ENCODE measurements at places on chromosomes 13 and 19.

GRCh38 chr19:17058236-17058635, 17.0 kb downstream of the HAUS8 start:
- DNase-seq, result no peak

- no peak for DNase-seq
Observed at GRCh38 chr19:10339380-10339960, at the start of gene ICAM3. Gene ICAM3 (minus strand): TSS chr19:10339624. CDS start chr19:10339614, 10 bp downstream.

DNA sequence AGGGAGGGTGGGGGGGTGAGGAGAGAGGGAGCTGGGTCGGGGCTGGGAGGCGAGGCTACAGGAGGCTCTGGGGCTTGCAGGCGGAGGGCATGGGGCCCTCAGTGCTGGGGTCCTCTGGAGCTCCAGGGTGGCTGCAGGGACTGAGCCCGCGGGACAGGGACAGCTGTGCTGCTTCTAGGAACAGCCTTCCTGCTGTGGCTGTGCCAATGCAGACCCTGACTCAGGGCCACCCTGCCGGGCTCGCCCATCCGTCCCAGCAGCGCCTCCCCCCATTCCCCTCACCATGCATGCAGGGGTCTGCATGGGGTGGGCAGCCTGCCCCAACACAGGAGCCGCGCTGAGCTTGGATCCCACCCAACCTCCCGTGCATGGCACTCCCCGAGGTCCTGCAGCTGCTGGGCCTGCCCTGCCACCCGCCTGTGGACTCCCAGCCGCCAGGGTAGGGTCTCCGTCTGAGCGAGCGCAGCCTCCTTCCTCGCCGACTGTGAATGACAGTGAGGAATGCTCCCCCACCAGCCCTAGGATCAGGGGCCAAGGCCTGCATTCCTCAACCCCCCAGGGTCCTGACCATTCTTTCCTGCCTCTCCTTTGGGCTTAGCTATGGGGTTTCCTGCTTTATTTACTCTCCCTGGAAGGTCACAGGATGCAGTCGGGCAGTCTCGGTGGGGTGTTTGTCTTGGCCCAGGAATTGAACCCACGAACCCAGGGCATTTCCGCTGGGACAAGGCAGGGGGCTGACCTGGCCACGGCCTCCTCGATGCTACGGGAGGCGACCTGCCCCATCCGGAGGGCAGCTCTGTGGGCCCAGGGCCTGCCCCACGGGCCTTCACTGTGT, 23.4 kb downstream of the CEBPG start:
- no peak for DNase-seq

GRCh38 chr19:7748756-7749155, 1.4 kb upstream of the CD209 start:
- no peak for DNase-seq
